Pulmonary artery endothelial cell (primary cell): ENCODE measurements at places on chromosomes 4 and X. TPM values are rescaled to one million over a fixed set of nuclear protein-coding genes. Genes with fewer than 3 reads are reported as not detected.

Gene FGF2
- 16.6 and 28.0 TPM in 2 replicates for total RNA-seq

Gene RTL5
- 0.20 and 0.53 TPM in 2 replicates for total RNA-seq

Gene PCDH11X
- total RNA-seq, result 0.07 TPM in 1 of 2 replicates, not detected in the other

DNA sequence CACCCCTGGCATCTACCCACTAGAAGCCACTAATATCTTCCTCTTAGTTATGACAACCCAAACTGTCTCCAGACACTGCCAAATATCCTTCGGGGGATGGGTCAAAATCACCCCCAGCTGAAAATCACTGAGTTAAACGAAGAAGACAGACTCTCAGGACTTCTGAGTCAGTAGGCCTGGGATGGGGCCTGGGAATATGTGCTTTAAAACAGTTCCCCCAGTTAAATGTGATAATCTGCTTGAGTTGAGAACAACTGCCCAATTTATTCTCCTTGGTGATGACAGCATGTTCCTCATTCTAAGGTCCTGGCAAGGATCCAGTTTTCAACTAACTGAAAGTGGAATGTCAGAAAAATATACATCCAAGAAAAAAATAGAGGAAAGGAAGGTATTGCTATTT is 52.4 kb downstream of the CBLL2 start:
- DNase-seq, result no peak
